ENCODE measurements at places on chromosomes 12 and 14.

GRCh38 chr12:52519387-52519703 is 849 bp downstream of the KRT5 start:
- DNase-seq: no peak

DNA sequence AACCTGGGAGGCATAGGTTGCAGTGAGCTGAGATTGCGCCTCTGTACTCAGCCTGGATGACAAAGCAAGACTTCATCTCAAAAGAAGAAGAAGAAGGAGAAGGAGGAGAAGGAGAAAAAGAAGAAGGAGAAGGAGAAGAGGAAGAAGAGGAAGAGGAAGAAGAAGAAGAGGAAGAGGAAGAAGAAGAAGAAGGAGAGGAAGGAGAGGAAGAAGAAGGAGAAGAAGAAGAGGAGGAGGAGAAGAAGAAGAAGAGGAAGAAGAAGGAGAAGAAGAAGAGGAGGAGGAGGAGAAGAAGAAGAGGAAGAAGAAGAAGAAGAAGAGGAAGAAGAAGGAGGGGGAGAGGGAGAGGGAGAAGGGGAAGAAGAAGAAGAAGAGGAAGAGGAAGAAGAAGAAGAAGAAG is 12.9 kb upstream of the KRT8 start:
- DNase-seq: no peak

DNA sequence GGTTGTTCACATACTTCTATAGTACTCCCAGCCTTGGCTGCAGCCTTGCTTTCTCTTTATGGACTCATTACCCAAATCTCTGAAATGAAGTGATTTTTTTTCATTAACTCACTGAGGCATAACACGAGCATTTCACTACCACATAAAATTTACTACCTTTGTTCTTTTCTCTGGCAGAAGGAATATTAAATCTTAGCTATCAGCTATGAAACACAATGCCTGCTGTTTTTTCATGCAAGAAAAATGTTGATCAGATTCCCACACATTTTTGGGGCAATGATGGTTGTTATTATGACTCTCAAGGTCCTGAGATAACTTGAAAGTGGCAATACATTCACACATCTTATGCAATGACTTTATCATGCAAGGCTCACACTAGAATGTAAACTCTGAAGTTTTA is 225.3 kb upstream of the ATP2B1 start:
- no peak for DNase-seq

DNA sequence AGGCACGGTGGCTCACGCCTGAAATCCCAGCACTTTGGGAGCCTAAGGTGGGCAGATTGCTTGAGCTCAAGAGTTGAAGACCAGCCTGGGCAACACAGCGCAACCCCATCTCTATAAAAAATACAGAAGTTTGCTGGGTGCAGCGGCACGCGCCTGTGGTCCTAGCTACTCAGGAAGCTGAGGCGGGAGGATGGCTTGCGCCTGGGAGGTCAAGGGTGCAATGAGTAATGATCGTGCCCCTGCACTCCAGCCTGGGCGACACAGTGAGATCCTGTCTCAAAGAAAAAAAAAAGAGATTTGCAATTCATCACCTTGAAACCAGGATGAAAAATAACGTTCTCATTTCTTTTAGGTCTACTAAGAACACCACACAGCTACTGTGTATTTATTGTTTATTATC is 4.0 kb downstream of the STX2 start:
- DNase-seq: no peak

- peak; percentile 73 for DNase-seq
These were observed 66.5 kb downstream of the TBC1D30 start for GRCh38 chr12:64890873-64891468.

DNA sequence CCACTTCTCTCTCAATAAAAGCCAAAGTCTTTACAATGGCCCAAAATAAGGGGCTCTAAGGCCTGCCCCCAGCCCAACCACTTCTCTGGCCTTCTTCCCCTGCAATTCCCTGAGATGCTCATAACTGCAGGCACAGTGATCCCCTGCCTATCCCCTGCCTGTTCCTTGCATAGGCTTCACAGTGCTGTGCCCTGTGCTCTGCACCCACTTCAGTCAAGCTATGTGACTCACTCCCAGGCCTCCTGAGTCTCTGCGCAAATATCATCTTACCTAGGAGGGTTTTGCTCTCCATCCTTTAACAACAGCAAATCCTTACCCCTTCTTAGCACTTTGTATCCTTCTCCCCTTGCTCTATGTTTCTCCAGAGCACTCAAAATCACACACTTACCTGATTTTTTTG is 242.2 kb downstream of the MSRB3 start:
- no peak for DNase-seq

- peak; percentile 99 for DNase-seq
These were observed 19.0 kb downstream of the SSH1 start for GRCh38 chr12:108838194-108839017.

DNA sequence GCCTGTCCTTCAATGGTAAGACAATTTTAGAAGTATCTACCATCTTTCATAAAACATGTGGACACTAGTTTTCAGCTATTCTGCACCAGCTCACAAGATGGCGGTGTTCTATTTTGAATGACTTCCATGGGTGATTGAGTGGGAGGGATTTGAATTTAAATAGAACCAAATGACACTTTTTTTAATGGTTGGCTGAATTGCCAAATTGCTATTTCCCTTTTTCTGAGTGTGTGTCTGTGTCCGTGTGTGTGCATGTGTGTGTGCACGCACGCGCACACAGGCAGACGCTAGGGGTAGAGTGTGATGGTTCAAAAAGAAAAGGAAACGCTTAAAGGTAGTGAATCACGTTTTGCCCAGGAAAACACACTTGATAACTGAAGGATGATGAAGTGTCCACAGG is 362.6 kb downstream of the DAD1 start:
- DNase-seq: peak; percentile 1

- no peak for DNase-seq
These were observed 112.6 kb upstream of the TMCC3 start for GRCh38 chr12:94762943-94763342.

GRCh38 chr12:81077329-81077685 is 572 bp upstream of the ACSS3 start:
- DNase-seq: no peak

GRCh38 chr14:49173765-49174373 is 412.3 kb downstream of the RPS29 start:
- DNase-seq: peak; percentile 65

GRCh38 chr14:32472512-32473463 is 143.7 kb downstream of the AKAP6 start:
- peak; percentile 10 for DNase-seq

DNA sequence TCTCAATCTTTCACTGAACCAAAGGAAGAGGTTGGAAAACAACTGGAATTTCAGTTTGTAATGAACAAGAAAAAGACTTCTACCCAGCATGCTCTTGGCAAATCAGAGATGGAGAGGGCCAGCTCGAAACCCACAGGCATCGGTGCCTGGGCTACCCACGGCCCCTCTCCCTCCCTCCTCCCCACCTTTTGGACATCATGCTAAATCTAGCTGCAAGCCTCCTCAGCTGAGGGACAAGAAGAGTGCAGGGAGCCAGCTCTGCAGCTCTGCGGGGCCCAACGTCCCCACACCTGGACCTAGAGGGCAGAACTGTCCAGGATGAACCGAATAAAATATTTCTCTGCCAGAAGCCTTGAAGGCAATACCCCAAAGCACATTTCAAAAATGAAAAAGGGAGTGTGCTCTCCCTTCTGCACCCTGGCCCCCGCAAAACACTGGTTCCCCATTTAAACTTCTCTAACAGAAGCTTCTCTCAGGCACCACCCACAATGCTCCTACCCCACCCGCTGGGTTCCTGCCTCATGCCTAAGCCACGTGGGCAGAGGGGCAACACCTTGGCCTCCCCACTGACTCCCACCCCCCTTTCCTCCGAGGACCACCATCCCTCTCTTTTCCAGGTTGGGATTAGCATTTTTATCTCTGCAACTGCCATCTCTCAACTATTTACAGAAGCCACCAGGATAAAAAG is 8.2 kb downstream of the CAMKK2 start:
- DNase-seq: no peak

DNA sequence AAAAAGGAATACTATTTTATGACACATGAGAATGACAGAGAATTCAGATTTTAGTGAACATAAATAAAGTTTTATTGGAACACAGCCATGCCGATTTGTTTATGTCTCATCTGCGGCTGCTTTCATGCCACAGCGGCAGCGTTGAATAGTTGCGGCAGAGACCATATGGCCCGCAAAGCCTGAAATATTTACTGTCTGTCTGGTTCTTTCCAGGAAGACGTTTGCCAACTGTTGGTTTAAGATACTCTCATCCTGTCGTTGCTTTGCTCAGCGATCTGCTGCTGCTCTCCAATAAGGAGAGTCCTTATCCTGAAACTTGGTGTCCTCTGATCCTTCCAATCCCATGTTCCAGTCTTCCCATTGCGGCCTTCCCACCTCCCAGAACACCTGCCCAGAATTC is 89.9 kb downstream of the SLC24A4 start:
- DNase-seq: peak; percentile 30

- DNase-seq: no peak
These were observed 70.6 kb downstream of the KCNK10 start for GRCh38 chr14:88252498-88252897.

GRCh38 chr12:112252184-112252583 is 126.8 kb downstream of the TRAFD1 start:
- no peak for DNase-seq

- no peak for DNase-seq
These were observed 54.9 kb upstream of the DIO3 start for GRCh38 chr14:101506211-101506925.

DNA sequence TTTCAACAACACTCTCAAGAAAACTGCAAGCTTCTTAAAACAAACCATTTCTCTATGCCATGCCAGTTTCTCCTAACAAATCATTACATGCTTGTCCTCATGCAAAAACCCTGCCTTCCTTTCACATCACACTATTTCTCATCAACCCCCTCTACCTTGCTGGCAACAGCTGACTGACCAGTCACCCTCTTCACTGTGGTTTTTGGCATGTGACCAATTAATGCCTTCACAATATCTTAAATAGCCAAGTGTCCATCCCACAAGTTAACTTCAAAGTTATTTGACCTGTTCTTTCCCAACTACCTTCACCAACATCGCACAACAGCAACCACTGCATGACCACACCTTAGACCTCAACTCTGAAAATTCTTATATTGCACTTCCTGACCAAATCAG is 159.6 kb downstream of the CEP128 start:
- DNase-seq: peak; percentile 29

- no peak for DNase-seq
These were observed 13.1 kb upstream of the CHD4 start for GRCh38 chr12:6620137-6620884.

DNA sequence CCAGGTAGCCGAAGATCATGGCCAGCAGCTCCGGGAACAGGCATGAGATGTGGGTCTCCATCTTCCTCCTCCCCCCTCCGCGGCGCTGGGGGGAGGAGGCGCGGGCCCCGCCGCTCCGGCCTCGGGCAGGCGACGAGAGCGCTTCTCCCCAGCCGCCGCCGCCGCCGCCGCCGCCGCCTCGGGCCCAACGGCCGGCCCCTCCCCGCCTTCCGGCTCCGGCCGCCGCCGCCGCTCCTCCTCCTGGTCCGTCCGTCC is 448 bp downstream of the FBXL14 start:
- peak; percentile 82 for DNase-seq

Data from ELR (cell line).